GM12891 (cell line): ENCODE measurements at places on chromosomes 2 and 18.

- no peak for DNase-seq
These were observed 66.0 kb downstream of the RAB10 start for GRCh38 chr2:26099933-26100332.

DNA sequence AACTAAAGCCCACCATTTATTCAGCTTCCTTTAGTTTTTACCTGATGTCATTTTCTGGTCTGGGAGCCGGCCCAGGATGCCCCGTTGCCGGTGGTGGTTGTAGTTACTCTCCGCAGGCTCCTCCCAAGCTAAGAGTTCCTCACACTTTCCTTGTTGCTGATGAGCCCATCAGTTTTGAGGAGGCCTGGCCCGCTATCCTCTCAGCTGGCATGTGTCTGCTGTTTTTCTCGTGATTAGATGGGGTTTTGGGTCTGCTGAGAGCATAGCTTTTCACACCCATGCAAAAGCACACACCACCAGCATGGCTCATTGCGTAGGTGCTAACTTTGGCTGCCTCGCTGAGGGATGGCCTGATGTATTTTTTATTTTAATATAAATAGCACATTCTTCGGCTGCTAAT is 72.1 kb downstream of the PSMG2 start:
- DNase-seq: no peak

- DNase-seq: no peak
These were observed 127.6 kb downstream of the NCOA1 start for GRCh38 chr2:24618680-24619079.

GRCh38 chr2:208354964-208355381 is 51.6 kb upstream of the PTH2R start:
- no peak for DNase-seq

GRCh38 chr2:36554531-36554930 is 43.4 kb downstream of the FEZ2 start:
- DNase-seq: no peak

DNA sequence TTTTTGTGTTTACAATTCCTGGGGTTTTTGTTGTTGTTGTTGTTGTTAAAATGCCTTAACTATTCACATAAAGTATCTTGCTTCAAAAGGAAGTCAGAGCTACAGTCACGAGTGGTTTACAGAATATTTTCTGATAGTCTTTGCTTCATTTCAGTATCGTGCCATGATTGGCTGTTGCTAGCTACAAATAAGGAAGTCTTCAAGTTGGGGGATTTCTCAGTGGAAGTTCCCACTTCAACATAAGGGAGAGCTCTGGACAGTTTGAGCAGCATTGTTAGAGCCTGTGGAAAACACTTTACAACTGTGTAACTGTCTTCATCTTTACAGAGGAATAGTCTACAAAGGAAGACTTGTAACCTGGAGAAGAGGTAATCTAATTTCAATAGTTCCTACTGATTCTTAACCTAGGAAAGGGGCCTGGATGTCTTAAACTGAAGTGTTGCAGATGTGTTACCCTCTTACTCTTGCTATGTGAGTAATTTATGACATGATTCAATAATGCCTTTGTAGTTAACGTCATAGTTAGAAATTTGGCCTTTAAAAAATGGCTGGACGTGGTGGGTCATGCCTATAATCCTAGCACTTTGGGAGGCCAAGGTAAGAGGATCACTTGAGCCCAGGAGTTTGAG is 23.4 kb upstream of the TANK start:
- DNase-seq: no peak

- no peak for DNase-seq
These were observed 367.6 kb upstream of the GYPC start for GRCh38 chr2:126288362-126288761.

GRCh38 chr2:38508311-38509039 is 94.3 kb downstream of the HNRNPLL start:
- DNase-seq: peak; percentile 50

DNA sequence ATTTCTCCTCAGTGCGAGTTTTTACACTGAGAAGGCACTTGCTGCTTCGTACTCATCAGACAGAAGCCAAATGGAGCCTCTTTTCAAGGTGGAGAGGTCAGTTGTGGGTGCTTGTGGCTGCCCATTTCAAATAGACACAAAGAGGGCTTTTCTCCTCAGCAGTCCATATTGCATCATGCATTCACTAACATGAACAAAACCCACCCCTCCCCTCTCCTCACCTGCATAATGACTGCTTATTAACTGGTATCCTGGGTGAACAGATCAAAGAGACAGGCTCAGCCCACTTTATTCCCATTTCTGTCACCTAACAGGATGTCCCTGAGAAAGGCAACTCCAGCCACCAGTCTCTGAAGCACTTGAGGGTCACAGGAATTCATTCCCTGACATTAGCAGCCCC is 28.9 kb downstream of the KLF7 start:
- DNase-seq: no peak

- peak; percentile 27 for DNase-seq
These were observed 502 bp downstream of the MERTK start for GRCh38 chr2:111898703-111899514.

- no peak for DNase-seq
These were observed 102.8 kb upstream of the PPP1CB start for GRCh38 chr2:28648671-28649395.

GRCh38 chr2:66156171-66156570 is 278.8 kb upstream of the MEIS1 start:
- no peak for DNase-seq

- DNase-seq: no peak
These were observed 83.6 kb upstream of the NCKAP5 start for GRCh38 chr2:133651861-133652260.

DNA sequence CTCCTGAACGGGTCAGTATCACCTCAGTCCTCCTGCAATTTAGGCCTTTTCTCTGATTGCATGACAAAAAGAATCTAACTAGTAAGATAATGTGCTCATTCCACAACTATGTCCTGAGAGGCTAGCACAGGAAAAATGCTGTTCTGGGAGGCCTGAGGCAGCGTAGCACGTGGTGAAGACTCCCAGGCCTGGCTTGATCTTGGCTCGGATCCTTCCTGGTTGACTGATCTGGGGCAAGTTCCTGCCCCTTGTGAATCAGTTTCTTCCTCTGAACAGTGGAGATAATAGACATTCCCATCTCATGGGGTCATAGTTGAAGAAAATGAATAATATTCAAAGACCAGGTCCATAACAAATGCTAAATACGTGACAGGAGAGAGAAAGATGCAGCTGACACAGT is 12.3 kb downstream of the FBLN7 start:
- DNase-seq: no peak

GRCh38 chr18:26477828-26478466 is 70.4 kb downstream of the KCTD1 start:
- DNase-seq: no peak

- DNase-seq: no peak
These were observed 45.4 kb downstream of the SETBP1 start for GRCh38 chr18:44726059-44726421.

DNA sequence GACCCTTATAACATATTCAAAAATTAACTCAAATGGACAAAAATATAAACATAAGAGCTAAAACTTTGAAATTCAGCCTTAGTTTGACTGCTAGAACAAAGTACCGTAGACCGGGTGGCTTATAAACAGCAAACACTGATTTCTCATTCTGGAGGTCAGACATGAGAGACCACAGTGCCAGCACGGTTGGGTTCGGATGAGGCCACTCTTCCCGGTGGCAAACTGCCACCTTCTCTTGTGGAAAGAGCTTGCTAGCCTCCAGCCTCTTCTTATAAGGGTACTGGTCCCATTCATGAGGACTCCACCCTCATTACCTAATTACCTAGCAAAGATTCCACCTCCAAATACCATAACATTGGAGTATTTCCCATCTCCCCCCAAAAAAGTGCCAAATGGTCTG is 91.3 kb downstream of the FAM210A start:
- DNase-seq: no peak

GRCh38 chr18:77635858-77636257 is 386.2 kb downstream of the GALR1 start:
- DNase-seq: no peak

DNA sequence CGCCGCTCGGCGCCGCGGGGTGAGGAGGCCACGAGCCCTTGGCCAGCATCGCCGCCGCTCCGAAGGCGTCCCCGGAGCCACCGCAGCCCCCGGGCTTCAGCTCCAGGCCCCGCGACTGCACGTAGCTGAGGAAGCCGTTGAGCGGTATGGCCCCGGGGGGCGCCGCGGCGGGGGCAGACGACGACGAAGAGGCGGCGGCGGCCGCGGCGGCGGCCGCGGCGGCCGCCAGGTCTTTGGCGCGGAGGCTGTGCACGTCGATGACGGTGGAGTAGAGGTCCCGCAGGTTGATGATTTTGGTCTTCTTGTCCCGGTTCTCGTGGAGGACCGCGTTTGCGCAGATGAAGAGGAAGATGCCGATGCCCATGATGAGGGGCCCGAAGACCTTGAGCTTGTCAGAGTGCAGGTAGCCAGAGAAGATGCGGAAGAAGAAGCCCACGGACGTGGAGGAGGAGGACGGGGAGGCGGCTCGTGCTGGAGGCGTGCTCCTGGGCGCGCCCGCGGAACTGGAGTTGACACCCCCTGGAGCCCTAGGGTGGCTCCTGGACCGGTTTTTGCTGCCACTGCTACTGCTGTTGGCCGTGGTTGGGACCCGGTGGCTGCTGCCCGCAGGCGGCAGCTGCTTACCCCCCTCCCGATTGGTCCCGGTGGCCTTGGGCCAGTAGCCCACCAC is 4.0 kb downstream of the TMEM200C start:
- DNase-seq: no peak

DNA sequence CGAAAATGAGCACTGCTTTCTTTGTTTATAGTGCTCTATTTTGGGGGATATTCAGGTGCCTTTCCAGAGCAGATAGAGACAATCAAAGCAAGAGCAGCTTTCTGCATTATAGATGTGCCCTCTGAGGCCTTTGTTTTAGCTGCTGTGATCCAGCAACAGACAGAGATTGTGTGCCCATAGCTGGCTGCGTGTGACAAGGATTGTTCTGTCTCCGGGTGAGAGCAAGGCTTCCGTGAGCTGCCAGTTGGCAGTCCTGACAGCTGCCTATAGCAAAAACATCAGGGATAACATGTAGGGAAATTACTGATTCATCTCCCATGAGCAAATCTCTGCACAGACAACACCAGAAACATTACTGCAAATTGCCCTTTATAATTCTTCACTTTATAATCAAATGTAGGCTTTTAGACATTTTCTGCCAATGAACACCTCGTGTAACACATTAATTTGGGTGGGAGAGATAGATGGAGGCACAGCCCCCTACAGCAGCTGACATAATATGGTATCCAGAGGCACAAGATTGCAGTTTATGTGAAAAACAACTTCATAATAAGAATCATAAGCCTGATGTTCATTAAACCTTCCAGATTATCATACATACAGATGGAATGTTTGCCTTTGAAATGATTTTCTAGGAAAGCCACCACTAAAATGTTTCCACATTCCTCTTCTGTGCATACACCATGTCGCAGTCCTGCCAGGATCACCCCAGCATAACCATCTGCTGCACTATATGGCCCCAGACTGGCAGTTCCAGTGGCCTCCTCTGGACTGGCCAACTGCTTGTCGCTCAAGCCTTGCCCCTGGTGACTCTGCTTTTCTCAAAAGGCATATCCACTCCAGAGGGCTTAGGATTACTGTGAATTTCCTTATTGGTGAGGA is 131.2 kb downstream of the TRIB2 start:
- DNase-seq: no peak

- no peak for DNase-seq
These were observed 188.1 kb downstream of the ARL4C start for GRCh38 chr2:234308813-234309195.

- DNase-seq: no peak
These were observed 19.0 kb downstream of the SNED1 start for GRCh38 chr2:241017228-241017940.

- no peak for DNase-seq
These were observed 106.8 kb downstream of the SLC39A10 start for GRCh38 chr2:195763866-195764265.

DNA sequence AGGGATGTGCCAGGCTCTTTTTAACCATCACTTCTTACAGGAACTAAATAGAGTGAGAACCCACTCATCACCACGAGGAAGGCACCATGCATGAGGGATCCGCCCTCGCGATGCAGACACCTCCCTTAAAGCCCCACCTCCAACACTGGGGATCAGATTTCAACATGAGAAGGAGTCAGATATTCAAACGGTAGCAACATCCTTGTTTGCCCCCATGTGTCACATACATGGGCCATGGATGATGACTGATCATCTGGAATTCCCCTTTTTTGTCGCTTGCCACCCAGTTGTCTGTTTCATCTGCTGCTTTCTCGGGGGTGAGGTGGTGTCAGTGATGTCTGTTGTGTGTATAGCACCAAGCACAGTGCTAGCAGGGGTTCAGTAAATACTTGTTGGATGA is 57.9 kb downstream of the NCK2 start:
- DNase-seq: no peak

GRCh38 chr2:168889635-168890005 is 610 bp downstream of the SPC25 start:
- no peak for DNase-seq

DNA sequence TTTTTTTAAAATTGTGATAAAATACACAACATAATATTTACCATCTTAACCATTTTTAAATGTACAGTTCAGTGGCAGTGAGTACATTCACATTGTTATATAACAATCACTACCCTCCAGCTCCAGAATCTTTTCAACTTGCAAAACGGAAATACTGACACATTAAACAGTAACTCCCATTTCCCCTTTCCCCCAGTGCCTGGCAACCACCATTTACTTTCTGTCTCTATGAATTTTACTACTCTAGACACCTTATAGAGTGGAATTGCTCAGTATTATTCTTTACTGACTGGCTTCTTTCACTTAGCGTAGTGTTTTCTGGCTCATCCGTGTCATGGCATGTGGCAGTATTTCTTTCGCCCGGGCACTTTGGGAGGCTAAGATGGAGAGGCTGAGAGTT is 32.6 kb downstream of the FASTKD2 start:
- DNase-seq: no peak

DNA sequence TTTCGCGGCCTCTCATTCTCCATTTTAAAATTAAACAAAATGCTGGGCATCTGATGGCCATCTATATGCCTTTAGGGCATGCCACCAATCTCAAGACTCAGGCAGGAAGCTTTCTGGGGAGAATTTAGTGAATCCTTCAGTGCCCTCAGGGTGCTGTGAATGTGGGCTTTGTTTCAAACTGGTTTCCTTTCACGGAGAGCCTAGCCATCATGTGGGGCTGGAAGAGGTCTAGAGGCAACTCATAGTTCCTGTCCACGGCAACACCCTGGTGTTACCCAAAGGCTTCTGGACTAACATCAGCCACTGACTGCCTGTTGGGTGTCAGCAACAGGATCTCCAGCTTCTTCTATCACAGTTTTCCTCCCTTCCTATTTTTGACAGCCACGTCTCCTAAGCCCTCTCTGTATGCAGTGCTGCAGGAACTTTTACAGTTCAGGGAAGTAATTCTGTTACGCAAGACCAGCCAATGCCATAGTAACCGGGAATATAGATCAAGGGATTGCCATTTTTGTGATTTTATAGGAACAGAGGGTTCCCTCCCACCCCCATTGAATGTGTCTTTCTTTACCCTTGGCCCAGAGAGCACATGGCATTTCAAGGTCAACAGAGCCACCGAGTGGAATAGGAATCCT is 7.9 kb upstream of the WDR33 start:
- DNase-seq: no peak

- no peak for DNase-seq
These were observed 646 bp downstream of the ALS2 start for GRCh38 chr2:201779901-201780673.
